GM23248 (cell line): ENCODE measurements at places on chromosomes 3 and 15.

DNA sequence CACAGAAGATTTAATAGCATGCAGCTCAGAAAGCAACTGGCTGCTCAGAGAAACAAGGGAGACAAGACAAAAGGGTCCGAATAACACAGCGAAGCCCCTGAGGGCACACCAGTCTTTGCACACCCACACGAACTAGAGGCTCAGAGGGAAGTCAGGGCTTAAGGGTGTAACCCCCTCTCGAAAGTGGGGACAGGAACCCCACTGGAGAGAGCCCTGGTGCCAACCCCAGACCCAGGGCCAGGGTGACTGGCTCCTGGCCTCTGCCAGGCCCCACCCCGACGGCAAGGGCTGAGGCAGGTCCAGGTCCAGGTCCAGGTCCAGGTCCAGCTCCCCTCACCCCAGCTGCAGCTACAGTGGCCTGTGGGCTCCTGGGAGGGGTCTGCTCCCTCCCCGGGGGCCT, 10.5 kb upstream of the PRR23E start:
- no peak for DNase-seq

- no peak for DNase-seq
Measured at GRCh38 chr3:58647381-58648141, 19.0 kb downstream of the FAM3D start.

- DNase-seq, result no peak
Measured at GRCh38 chr15:74228723-74229081, 7.4 kb upstream of the CCDC33 start.

GRCh38 chr3:21056293-21056692, 694.7 kb downstream of the ZNF385D start:
- no peak for DNase-seq
